ENCODE measurements at places on chromosomes 2 and 18.

GRCh38 chr2:114160263-114160981 lies 270.5 kb downstream of the ACTR3 start:
- DNase-seq: no peak

DNA sequence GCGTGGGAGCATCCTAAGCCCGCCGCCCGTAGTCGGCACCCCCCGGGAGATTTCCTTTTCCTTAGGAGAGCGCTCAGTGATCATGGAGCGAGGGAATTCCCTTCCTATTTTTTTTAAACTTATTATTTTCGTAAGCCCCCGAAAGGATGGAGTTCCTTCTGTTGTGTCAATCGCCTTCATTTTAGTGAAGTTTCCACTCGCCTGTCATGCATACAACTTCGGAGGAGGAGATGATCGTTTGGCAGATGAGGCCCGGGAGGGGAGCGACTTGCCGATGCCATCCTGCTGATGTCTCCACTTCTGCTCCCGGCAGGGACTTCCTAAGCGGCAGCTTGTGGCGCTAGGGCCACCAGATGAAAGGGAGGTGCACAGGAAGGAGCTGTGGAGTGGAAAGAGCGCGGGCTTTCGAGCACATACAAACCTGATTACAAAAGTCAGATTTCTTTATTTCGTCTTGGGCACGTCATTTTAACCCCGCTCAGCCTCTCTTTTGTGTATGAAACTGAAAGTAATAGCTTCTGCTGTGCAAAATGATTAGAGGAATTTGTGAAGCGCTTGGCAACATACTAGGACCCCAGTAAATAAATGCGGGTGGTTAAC lies at the start of gene ADGRF3:
Gene ADGRF3 (minus strand): TSS at position 336 of the 600 bp plus-strand sequence. CDS start 555 bp downstream, outside the sequence.
- DNase-seq: peak; percentile 50

- no peak for DNase-seq
These were observed 209.8 kb upstream of the CTAGE1 start for GRCh38 chr18:22627506-22627905.

- DNase-seq: no peak
These were observed 192.1 kb upstream of the CXCR4 start for GRCh38 chr2:136310005-136310495.

- DNase-seq: no peak
These were observed 138.1 kb downstream of the DNAH6 start for GRCh38 chr2:84654414-84654813.

DNA sequence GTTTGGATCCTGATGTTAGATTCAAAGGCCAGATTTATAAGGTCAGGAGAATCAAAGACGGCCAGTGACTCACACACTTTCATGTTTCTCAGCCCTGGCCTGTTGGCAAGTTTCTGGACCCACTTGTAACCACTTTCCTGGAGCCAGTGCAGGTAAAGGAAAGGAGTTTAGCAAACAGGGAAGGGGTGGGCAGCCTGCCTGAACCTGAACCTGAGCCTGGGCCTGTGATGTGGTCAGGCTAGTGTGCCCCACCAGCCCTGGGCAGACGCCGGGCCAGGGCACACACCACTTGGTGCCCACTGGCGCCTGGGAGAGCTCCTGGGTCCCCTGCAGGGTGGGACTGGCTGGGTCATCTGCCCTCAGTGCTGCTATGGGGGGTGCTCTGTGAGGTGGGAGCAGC lies 100.5 kb upstream of the SPRED2 start:
- no peak for DNase-seq

DNA sequence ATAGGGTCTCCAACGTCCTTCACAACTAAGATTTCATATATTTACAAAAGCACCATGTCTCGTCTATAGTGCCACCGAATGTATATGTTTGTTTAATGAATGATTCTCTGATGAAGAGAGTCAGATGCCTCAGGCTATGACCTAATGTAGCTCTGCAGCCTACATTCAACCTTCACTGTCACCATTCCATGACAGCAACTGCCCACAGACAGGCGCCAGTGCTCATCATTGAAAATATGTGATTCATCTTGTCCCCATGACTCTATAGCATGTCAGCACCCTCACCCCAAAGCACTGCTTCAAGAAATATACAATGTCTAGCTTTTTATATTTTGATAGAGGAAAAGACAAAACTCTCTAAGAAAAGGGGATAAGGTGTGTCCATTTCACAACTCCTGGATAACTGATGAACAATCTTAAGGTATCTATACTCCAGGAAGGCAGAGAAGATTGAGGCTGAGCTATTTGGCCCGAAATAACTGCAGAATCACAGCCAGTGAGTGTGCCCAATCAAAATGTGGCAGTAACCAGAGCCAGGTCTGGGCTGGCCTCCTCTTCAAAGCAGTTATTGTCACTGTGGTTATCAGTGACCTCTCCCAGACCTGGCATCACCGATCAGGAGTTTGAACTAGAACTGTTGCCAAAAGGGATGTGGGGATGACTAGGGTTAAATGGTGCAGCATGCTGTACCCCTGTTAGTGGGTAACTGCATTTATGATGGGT lies 246.6 kb downstream of the SETBP1 start:
- DNase-seq: no peak

- no peak for DNase-seq
These were observed 149.5 kb upstream of the RBBP8 start for GRCh38 chr18:22783662-22784076.

- no peak for DNase-seq
These were observed 10.9 kb downstream of the SERPINB12 start for GRCh38 chr18:63553081-63553480.

DNA sequence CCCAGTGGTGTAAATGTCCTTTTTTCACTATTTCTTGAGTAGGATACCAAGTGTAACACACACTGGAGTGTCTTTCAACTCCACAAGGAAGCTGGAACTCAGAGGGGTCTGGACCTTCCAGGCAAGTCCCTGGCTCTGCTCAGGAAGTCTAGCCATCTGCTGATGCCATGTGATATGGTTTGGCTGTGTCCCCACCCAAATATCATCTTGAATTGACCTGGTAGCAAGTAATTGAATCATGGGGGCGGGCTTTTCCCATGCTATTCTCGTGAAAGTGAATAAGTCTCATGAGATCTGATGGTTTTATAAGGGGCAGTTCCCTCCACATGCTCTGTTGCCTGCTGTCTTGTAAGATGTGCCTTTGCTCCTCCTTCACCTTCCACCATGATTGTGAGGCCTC lies 99.4 kb upstream of the CDC42EP3 start:
- no peak for DNase-seq
